ENCODE measurements at places on chromosomes 3 and 15.

- DNase-seq: no peak
Observed at GRCh38 chr15:84816694-84817465, at the start of gene ALPK3. Gene ALPK3, plus strand, starts transcription at chr15:84817356. Its CDS starts 97 bp downstream, at chr15:84817453.

- peak; percentile 38 for DNase-seq
Observed at GRCh38 chr3:179526989-179527391, 35.7 kb upstream of the ACTL6A start.

DNA sequence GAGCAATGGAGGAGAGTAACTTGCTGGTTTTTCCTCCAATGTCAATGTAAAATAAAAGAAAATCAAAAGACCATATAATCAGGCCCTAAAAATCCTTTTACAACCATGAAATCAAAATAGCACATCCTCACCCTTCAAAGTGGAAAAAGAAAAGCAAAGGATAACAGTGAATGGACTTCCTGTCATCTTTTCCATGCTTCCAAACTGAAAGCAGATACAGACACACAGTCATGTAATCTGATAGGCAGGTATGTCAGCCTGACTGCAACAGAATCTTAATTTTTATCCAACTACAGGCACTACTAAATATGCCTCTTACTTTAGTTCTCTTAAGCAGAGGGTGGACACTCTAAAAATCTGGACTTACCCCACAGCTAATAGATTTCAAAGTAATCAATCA, 27.8 kb upstream of the IGDCC4 start:
- no peak for DNase-seq

DNA sequence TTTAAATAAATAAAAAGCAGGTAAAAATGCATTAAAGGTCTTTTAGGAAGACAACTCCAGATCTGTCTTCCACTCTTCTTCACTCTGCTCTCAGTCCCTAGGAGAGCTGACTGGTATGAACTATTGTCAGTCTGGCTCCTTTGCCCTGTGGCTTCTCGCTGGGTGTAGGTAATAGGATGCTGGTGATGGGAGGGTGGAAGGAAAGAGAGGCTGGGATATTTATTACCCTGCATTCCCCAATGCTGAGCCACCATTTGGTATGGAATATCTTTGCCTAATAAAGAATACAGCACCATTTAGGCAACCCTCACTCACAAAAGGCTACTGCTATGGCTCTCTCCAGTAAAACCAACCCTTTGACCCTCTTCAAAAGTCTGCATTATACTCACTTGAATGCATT, 326.9 kb downstream of the CNTN3 start:
- no peak for DNase-seq

- DNase-seq: no peak
Observed at GRCh38 chr3:52228751-52229291, 3.4 kb upstream of the TLR9 start.

DNA sequence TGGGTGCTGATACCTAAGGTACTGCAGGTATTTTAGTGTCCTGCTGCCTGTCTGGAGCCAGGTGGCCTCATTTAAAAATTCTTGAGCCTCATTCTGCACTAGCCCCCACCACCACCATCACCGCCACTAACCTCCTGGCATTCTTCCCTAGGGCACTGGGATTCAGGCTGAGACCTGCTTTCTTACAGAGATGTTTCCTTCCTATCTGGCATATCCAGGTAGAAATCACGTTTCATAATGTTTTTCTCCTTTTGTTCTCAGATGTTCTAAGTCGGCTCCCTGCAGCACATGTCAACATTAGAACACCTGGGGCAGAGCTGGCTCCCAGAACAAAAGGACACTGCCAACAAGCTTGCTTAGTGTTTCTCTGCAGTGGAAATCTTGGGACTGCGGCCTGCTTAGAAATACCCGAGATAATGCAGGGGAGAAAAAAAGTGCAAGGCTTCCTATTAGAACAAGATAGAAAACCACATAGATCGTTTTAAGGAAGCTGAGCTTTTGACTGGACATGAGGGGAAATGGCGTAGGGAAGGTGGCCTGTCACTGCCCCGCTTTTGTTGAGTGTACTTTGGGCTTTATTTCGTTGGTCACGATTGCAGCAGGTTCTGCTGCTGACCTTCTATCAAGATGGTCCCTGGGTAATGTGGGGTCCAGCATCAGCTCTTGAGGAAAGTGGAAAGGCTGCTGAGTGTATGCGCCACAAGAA, 59.6 kb upstream of the PPARG start:
- no peak for DNase-seq

GRCh38 chr3:111081008-111081545, 9.5 kb downstream of the NECTIN3 start:
- no peak for DNase-seq

DNA sequence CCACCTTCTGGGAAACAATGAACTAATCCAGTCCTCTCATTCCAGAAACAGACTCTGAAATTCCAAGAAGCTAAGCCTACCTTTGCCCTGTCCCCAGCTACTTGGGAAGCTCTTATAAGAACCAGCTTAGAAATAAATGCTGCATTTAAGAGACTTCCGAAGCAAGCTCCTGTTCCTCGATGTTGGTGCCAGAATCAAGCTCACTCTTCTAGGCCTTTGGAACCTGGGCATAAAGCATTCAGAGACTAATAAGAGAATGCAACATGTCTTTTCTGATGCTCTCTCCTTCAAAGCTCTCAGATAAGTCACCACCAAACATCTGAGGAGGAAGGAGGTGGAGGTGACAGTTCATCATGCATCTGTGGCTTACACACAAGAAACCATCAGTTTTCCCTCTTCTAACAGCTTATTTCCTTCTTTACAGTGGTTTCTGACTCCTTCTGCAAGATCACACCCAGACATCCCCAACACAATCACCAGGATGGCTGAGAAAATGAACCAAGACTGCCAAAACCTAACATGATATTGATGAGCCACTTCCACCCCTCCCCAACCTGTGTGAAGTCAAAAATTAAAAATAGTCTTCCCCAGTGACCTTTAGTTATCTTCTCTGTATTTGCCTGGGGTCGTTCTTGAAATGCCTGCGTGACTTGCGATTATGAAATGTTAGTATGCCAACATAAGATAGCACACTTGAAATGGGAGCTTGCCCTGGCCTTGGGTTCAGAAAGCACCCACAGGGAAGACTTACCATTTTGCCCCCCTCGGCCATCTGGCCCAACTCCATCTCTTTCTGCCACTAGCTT, 11.5 kb downstream of the ARHGEF3 start:
- no peak for DNase-seq

GRCh38 chr3:165892565-165892964, 55.3 kb upstream of the BCHE start:
- no peak for DNase-seq

DNA sequence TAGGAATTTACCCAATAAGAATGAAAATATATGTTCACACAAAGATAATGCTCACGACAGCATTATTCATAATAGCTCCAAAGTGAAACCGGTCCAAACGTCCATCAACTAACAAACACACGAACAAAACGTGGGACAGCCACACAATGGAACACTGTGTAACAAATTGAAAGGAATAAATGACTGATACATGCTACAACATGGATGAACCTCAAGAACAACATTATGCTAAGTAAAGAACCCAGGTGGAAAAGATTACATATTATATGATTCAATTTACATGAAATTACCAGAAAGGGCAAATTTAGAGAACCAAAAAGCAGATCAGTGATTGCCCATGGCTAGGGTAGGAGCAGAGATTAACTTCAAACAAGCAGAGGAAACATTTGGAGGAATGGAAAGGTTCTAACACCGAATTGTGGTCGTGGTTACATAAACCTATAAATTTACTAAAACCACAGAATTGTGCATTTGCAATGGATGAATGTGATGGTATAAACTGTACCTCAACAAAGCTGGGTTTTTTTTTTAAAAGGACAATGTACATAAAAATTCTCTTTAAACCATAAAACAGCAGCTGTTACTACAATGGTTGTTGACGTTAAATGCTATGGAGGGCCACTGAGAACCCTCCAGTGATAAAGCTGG, 76.3 kb downstream of the XXYLT1 start:
- no peak for DNase-seq

GRCh38 chr3:83842511-83842910, 1116.3 kb upstream of the CADM2 start:
- no peak for DNase-seq

DNA sequence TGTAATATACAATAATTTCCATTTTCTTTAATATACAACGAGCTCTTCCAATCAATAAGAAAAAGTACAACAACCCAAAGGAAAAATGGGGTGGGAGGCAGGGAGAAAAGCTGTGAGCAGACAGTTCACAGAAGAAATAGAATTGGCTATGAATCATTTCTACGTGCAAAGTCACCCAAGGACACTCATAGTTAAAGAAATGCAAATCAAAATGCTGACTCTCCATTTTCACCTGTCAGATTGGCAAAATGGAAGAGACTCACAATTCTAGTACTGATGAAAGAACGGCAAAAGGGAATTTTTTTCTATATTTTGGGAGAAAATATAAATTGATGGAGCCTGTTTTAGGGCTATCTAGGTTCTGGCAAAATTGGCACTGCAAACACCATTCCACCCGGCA, 116.3 kb upstream of the MEF2A start:
- no peak for DNase-seq

DNA sequence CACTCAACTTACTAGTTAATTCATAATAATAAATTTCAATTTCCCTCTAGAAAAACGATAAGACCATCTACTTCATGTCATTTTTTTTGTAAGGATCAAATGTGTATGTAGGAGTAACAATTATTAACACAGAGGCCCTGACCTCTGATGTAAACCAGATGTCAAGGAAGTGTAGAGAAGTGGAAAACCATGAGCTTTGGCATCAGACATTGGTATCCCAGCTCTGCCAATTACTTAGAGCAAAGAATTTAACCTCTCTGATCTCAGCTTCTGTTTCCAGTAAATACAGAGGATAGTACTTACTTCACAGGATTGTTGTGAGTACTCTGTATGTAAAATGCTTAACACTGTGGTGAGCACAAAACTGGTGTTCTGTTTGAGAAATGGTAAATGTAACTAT, 17.5 kb downstream of the AQR start:
- DNase-seq: no peak

DNA sequence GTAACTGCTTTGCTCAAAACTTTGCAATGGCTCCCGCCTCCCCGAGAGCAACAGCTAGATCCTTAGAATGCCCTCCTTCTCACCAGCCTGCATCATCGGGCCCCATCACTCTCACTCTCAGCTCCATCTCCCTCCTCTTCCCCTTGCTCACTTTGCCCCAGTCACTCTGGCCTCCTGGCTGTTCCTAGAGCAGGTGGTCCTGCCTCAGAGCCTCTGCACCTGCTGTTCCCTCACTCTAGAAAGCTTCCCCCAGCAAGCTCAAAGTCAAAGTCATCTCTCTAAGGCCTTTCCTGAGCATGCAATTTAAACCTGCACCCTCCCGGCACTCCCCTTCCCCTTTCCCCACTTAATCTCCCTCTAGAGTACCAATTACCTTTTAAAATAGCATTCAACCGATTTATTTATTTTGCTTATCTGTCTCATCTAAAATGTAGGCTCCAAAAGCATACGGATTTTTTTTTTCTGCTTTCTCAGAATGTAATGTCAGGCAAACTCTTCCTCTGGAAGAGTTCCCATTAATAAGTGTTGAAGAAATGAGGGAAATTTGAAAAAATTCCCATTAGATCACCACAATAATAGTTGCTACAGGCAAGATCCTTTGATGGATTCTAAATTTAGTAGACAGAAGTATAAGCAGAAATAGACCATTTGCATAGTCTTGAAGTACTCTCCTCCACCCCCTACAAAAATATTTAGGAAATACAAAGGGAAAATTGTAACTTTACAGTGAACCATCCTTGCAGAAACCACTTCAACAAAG, 15.9 kb upstream of the HES1 start:
- no peak for DNase-seq

DNA sequence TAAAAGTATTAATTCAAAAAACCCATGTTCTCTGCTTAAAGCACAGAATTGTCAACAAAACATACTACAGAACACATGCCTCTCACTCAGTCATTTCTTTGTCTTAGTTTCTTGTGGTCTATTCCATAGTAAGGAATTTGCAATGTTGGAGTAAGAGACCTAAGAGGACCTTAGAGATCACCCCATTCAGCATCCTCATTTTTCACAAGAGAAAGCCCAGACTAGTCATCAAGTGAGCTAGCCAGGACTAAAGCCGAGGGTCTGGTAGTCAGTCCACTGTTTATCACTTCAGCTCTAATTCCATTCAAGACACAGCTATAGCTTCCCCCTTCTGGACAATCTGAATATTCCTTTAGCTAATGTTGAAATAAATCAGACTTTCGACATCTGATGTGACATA, 601.1 kb downstream of the FHIT start:
- no peak for DNase-seq

DNA sequence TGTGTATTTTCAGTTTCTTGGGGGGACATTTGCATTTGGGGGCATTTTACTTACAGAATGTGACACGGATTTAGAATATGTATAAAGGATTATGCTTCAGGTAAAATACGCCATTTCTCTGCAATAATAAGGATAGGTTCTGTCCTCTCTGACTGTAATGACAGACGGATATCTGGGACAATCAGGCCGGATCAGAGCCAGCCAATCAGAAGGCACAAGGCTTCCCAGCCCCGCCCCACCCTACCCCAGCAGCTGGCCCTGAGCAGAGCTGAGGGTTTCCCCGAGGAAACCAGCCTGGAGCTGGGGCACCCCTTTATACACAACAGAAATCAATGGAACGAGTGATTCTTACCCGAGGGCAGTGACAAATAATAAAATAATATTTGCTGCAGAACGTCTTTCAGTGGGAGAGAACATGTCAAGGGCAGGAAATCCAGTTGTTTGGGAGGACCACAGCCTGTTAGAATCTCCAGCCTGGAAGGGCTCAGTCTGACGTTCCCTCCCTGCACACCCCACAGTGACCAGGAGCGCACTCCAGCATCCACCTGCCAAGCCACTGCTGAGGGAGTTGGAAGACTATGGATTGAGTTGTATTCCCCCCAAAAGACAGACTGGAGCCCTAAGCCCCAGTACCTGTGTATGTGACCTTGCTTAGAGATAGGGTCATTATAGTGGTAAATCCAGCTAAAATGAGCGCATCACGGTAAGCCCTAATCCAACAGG, 30.3 kb upstream of the SEC13 start:
- DNase-seq: no peak

GRCh38 chr3:188537606-188538005, 383.6 kb downstream of the LPP start:
- no peak for DNase-seq

DNA sequence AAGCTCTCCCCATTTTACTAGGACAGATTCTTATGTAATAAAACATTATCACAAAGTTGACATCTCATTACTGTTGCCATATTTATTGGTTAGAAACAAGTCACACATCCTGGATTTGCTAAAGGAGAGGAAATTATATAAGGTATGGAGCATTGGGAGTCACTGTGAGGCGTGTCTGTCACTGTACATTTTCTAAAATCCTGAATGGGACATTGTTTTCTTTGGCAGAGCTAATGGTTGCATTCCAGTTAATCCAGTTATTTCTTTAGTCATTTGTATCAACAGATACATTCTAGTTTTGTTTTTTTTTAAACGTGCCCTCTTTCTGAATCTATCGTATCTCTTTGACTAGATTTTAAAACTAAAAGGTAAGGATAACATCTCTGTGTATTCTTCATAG, 70.2 kb upstream of the MITF start:
- no peak for DNase-seq

- no peak for DNase-seq
Observed at GRCh38 chr15:40933517-40933902, 4.4 kb downstream of the DLL4 start.

- no peak for DNase-seq
Observed at GRCh38 chr3:41717641-41718040, 244.3 kb downstream of the ULK4 start.
